ENCODE measurements at places on chromosomes 16 and 17.
A peak's percentile ranks its signal among the peaks of the same experiment; 100 is the strongest.

DNA sequence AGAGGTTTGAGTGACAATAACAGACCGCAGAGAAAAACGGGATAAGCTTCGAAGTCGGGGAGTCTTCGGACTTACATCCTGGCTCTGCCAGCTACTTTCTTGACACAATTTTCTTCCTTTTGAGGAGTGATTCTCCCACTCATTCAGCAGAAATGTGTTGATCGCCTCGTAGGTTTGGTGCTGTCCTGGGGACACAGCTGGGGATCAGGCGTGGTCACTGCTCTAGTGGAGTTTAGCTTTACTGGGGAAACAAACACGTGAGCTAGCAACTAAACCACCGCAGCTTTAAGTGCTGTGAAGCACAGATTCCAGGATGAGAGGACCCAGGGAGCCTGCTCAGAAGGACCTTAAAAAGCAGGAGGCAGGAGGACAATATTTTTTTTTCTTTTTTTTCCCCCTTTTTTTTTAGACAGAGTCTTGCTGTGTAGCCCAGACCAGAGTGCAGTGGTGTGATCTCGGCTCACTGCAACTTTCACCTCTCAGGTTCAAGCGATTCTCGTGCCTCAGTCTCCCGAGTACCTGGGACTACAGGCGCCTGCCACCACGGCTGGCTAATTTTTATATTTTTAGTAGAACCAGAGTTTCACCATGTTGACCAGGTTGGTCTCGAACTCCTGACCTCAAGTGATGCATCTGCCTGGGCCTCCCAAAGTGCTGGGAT lies 858 bp downstream of the NUBP1 start:
- H3K27ac ChIP-seq, result peak overlapping the region; percentile 94
- peaks cover 33% of the 10 kb centered on the region for H3K4me1 ChIP-seq
- no peak for DNase-seq
- H3K27me3 ChIP-seq, result no peaks in the 10 kb centered on the region
- peaks cover 39% of the 10 kb centered on the region for H3K36me3 ChIP-seq
- peak overlapping the region; percentile 87 for H3K4me3 ChIP-seq

GRCh38 chr17:2487306-2487705 lies 24.4 kb downstream of the METTL16 start:
- H3K4me1 ChIP-seq, result peaks cover 18% of the 10 kb centered on the region
- no peak overlapping the region for H3K4me3 ChIP-seq
- H3K27me3 ChIP-seq, result no peaks in the 10 kb centered on the region
- peaks cover 13% of the 10 kb centered on the region for H3K36me3 ChIP-seq
- no peak for DNase-seq

- no peaks in the 10 kb centered on the region for H3K4me1 ChIP-seq
- no peaks in the 10 kb centered on the region for H3K36me3 ChIP-seq
- H3K27ac ChIP-seq, result no peak overlapping the region
- peaks cover 8% of the 10 kb centered on the region for H3K27me3 ChIP-seq
These were observed 7.2 kb upstream of the G6PC1 start for GRCh38 chr17:42893359-42893758.

DNA sequence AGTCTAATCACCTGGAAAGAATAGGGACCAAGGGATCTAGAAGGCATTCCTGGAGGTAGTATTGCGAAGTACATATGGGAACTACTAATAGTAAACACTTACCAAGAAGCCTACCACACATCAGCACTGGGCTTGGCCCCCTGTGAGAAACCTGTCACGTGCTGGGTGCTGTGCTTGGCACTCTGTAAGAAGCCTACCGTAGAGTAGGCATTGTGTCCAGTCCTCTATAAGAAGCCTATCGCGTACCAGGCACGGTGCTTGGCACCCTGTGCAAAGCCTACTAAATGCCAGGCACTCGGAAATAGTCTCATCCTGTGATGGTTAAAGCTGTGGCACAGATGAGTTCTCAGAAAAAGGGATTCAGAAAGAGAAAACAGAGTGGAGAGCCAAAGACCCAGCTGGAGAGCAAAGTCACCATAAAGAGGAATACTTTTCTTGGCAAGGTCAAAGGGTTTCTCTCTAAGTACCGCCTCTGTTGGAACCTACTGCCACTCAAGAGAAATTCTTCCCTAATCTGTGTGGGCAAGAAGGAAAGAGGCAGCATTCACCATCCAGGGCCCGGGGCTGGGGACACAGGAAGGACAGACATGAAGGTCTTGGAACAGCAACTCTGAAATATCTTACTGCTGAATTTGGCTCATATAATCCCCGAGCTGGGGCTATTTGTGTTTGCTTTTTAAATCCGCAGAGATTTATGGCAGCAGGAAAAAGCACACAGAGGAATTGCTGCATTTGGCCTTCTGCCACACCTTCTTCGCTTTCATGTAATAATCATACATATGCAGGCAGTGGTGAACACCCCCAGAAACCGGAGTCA lies 81.8 kb downstream of the VAT1L start:
- peaks cover 10% of the 10 kb centered on the region for H3K27me3 ChIP-seq
- H3K36me3 ChIP-seq, result no peaks in the 10 kb centered on the region
- no peak overlapping the region for H3K27ac ChIP-seq
- no peak overlapping the region for H3K4me3 ChIP-seq
- no peak for DNase-seq

GRCh38 chr17:17474341-17474740 lies 2.5 kb upstream of the MED9 start:
- no peak for DNase-seq
- no peak overlapping the region for H3K4me3 ChIP-seq
- peaks cover 35% of the 10 kb centered on the region for H3K27me3 ChIP-seq
- peaks cover 16% of the 10 kb centered on the region for H3K4me1 ChIP-seq

- DNase-seq, result no peak
- no peak overlapping the region for H3K27ac ChIP-seq
- H3K4me1 ChIP-seq, result no peaks in the 10 kb centered on the region
- peaks cover 6% of the 10 kb centered on the region for H3K36me3 ChIP-seq
- H3K4me3 ChIP-seq, result no peak overlapping the region
- peaks cover 16% of the 10 kb centered on the region for H3K27me3 ChIP-seq
These were observed 22.6 kb upstream of the ITGA3 start for GRCh38 chr17:50033316-50033715.

DNA sequence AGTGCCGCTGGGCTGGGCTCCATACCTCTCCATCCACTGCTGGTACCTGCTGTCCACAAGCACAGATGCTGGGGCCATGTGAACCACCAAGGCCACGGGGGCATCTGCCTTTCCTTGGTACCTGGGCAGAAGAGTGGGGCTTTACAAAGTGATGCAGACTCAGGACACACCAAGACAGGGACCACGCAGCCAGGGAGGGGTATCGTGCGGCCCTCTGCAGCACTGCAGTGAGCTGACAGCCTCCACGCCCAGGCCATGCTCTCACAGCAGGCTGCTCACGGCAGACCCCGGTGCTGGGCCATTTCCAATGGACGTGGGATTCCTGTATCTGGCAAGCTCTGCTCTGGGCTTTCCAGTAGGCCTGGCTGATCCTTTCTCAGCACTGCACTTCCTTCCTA lies 14.4 kb downstream of the ELAC2 start:
- peaks cover 64% of the 10 kb centered on the region for H3K36me3 ChIP-seq
- no peak overlapping the region for H3K27ac ChIP-seq
- DNase-seq, result no peak
- no peaks in the 10 kb centered on the region for H3K27me3 ChIP-seq
- H3K4me3 ChIP-seq, result no peak overlapping the region

- H3K36me3 ChIP-seq, result no peaks in the 10 kb centered on the region
- H3K4me1 ChIP-seq, result peaks cover 8% of the 10 kb centered on the region
- H3K27ac ChIP-seq, result no peak overlapping the region
- no peaks in the 10 kb centered on the region for H3K27me3 ChIP-seq
- H3K4me3 ChIP-seq, result no peak overlapping the region
- DNase-seq, result no peak
These were observed 34.9 kb downstream of the PRKCA start for GRCh38 chr17:66337268-66337667.

DNA sequence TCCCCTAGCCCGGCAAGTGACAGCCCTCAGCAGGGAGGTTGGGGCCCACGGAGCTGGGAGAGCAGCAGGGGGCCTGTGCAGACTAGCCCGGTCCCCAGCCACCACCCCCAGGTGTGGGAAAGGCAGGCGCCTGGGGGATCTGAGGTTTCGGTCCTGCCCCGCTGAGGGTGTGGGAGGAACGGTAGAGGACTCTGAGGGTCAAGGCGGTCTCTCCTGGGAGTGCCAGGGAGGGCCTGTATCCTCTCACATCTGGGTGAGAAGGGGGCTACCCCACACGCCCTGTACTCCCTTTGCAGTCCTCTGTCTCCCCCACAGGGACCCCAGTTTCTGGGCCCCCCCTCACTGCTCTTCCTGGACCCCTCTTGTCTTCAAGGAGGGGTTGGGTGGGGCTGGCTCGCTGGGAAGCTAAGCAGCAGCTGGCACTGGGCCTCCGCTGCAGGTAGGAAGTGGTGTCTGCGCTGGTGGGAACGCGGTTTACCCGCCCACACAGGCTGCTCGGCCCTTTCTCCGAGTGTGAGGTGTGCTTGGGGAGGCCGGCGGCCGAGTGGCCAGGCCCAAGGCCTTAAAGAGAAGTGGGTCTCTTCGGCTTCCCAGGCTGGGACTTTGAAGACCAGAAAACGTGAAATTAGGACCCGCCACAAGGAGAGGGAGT lies 15.4 kb downstream of the CD7 start:
- peak overlapping the region; percentile 92 for H3K4me3 ChIP-seq
- H3K27me3 ChIP-seq, result no peaks in the 10 kb centered on the region
- H3K27ac ChIP-seq, result peak overlapping the region; percentile 100
- peaks cover 35% of the 10 kb centered on the region for H3K36me3 ChIP-seq
- H3K4me1 ChIP-seq, result peaks cover 73% of the 10 kb centered on the region

DNA sequence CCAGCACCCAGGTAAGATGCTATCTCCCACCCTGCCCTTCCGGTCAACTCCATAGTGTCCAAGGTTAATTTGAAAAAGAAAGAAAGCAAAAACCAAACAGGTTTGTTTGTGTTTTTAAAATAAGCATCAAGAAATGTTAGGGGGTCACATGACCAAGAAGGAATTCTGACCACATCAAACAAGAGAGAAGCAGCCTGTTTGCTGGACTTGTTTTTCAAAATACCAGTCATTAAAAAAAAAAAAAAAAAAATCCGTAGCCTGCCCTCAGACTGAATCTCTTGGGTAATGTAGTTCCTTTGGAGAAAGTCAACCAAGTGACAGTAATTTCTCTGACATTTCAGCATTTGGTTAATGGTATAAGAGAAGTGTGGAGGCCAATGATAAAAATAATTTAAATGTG lies 38.4 kb downstream of the HNF1B start:
- no peak overlapping the region for H3K4me3 ChIP-seq
- H3K36me3 ChIP-seq, result no peaks in the 10 kb centered on the region
- H3K27me3 ChIP-seq, result peaks cover 83% of the 10 kb centered on the region
- no peak for DNase-seq
- no peak overlapping the region for H3K27ac ChIP-seq

GRCh38 chr16:1089439-1089821 lies 6.6 kb downstream of the C1QTNF8 start:
- H3K27me3 ChIP-seq, result peaks cover 28% of the 10 kb centered on the region
- no peak overlapping the region for H3K4me3 ChIP-seq
- H3K27ac ChIP-seq, result no peak overlapping the region

- no peaks in the 10 kb centered on the region for H3K4me1 ChIP-seq
- H3K27me3 ChIP-seq, result peaks cover 8% of the 10 kb centered on the region
- no peaks in the 10 kb centered on the region for H3K36me3 ChIP-seq
- no peak overlapping the region for H3K4me3 ChIP-seq
- no peak overlapping the region for H3K27ac ChIP-seq
- no peak for DNase-seq
These were observed 85.3 kb downstream of the NDEL1 start for GRCh38 chr17:8520981-8521380.

DNA sequence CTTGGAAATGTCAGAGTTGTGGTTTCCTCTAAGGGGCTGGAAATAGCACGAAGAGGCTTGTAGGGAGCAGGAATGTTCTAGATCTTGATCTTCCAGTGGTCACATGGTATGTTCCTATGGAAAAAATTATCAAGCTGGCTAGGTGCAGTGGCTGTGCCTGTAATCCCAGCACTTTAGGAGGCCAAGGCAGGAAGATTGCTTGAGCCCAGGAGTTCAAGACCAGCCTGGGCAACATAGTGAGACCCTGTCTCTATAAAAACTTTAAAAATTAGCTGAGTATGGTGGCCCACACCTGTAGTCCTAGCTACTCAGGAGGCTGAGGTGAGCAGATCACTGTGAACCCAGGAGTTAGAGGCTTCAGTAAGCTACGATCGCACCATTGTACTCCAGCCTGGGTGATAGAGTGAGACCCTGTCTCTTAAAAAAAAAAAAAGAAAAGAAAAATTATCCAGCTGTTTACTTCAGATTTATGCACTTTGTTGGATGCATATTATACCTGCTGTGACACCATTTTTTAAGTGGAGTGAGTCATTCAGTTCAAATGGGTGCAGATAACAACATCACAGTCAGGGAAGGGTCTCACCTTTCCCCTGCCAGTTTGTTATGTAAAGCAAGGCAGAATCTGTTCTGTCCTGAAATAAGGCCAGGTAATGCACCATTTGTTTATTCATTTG lies 65.7 kb upstream of the LYRM9 start:
- peaks cover 9% of the 10 kb centered on the region for H3K27me3 ChIP-seq
- DNase-seq, result no peak
- H3K4me1 ChIP-seq, result no peaks in the 10 kb centered on the region
- H3K4me3 ChIP-seq, result no peak overlapping the region
- H3K27ac ChIP-seq, result no peak overlapping the region

GRCh38 chr17:77458202-77459017 lies 317.6 kb downstream of the SEC14L1 start:
- DNase-seq, result peak; percentile 32
- H3K4me1 ChIP-seq, result peaks cover 79% of the 10 kb centered on the region
- peaks cover 59% of the 10 kb centered on the region for H3K36me3 ChIP-seq
- H3K27ac ChIP-seq, result peak overlapping the region; percentile 99
- peak overlapping the region; percentile 99 for H3K4me3 ChIP-seq

DNA sequence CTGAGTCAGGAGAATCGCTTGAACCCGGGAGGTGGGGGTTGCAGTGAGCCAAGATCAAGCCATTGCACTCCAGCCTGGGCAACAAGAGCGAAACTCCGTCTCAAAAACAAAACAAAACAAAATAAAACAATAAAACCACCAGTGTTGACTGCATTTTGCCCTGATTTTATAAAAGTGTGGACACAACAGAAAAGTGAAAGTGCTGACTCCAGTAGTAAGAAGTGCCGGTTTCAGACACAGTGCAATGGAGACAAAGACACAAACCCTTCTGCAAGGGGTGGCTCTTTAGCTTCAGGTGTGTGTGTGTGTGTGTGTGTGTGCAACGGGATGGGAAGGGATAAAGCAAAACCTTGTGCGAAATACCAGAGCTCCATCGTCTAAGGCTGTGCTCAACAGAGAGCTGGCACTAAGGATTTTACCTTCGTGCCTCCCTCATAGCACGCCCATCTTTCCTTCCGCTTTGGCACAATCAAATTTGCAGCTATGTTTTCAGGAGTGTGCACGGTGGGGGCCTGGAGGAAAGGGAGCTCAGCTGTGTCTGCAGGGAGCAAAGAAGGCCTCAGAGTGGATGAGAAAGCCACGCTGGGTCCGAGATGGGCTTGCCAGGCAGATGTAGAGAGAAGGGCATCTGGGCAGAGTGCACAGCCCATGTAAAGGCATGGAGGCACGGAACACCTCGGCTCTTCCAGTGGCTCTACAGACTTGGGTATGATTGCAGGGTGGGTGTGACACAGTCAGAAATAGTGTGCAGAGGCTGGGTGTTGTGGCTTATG lies 15.5 kb downstream of the MXRA7 start:
- no peaks in the 10 kb centered on the region for H3K27me3 ChIP-seq
- DNase-seq, result no peak
- H3K36me3 ChIP-seq, result peaks cover 6% of the 10 kb centered on the region
- peak overlapping the region; percentile 60 for H3K27ac ChIP-seq
- H3K4me3 ChIP-seq, result no peak overlapping the region
